ENCODE measurements at places on chromosomes 12 and 14.

GRCh38 chr12:116759783-116760621 lies 21.9 kb downstream of the RNFT2 start:
- no peak for DNase-seq

- DNase-seq, result no peak
Observed at GRCh38 chr14:26896447-26896846, 298.6 kb upstream of the NOVA1 start.

DNA sequence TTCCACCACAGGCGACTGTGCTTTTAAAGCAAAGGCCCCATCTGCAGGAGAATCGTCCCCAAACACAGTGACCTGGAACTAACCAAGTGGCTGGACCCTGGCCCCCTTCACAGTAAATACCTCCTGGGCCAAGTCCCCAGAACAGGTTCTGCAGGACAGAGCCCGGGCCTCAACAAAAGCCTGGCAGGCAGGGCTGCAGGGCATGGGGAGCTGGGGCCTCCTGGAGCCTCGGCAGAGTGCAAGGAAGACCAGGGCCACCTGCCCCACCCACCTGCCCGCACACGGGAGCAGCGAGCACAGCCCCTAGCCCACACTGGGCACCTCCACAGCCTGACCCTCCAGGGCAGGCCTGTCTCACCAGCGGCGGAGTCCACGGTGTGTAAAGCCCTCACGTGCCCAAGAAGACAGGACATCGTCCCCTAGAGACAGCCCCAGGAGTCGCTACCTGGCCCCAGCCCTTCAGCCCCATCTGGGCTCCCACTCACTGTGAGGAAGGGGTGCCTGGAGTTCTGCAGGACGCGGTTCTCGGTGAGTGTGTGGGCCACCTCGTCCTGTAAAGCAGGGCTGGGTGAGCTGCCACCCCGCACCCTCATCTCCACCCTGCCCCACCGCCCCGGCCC lies 21.0 kb downstream of the AKT1 start:
- no peak for DNase-seq

GRCh38 chr14:20848955-20849570 lies 42.1 kb upstream of the RNASE3 start:
- DNase-seq, result no peak

All from NCI-H774 (cell line).